ENCODE measurements at places on chromosomes 7 and 10. TPM values are rescaled to one million over a fixed set of nuclear protein-coding genes. Genes with fewer than 3 reads are reported as not detected.

DNA sequence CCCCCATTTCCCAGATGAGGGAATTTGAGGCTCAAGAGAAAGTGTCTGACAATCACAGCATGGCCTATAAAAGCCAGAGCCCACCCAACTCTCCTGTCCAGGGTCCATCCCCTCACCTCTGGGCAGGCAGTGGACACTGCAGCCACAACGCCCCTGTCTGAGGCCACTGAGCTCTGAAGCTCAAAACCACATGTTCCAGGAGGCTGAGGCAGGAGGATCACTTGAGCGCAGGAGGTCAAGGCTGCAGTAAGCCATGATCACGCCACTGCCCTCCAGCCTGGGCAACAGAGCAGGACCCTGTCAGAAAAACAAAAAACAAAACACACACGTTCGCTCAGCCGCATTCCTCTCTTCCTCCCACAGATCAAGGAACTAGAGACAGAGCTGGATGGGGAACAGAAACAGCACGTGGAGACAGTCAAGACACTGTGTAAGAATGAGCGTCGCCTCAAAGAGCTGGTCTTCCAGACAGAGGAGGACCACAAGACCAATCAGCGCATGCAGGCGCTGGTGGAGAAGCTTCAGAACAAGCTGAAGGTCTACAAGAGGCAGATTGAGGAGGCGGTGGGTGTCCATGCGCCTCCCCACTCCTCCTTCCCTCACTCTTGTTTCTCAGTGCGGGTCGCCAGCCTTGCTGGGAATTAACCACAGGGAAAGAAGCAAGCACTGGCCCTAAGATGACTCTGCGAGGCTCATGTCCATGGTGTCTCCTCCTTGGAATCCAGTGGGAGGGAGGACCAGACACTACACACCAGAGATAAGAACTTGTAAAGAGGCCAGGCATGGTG, 20.0 kb upstream of the ARPC1A start:
- no peak overlapping the region for H3K27ac ChIP-seq
- no peak overlapping the region for H3K4me3 ChIP-seq
- no peak for DNase-seq
- no peaks in the 10 kb centered on the region for H3K27me3 ChIP-seq
- H3K4me1 ChIP-seq, result no peaks in the 10 kb centered on the region
- H3K36me3 ChIP-seq, result no peaks in the 10 kb centered on the region

- H3K36me3 ChIP-seq, result no peaks in the 10 kb centered on the region
- no peak overlapping the region for H3K4me3 ChIP-seq
- no peaks in the 10 kb centered on the region for H3K4me1 ChIP-seq
- no peaks in the 10 kb centered on the region for H3K27me3 ChIP-seq
Observed at GRCh38 chr10:25210265-25210664, 35.5 kb downstream of the GPR158 start.

DNA sequence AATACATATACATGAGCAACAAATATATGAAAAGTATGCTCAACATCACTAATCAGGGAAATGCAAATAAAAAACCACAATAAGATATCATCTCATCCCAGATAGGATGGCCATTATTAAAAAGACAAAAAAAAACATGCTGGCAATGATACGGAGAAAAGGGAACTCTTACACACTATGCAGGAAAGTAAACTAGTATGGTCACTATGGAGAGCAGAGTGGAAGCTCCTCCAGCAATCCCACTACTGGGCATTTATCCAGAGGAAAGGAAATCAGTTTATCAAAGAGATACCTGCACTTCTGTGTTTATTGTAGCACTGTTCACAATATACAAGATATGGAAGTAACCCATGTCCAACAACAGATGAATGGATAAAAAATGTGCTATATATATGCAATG, 217.5 kb downstream of the SDK1 start:
- H3K27ac ChIP-seq, result no peak overlapping the region
- no peak for DNase-seq
- no peaks in the 10 kb centered on the region for H3K27me3 ChIP-seq

- no peaks in the 10 kb centered on the region for H3K27me3 ChIP-seq
- no peak for DNase-seq
- no peak overlapping the region for H3K4me3 ChIP-seq
- H3K4me1 ChIP-seq, result no peaks in the 10 kb centered on the region
- H3K27ac ChIP-seq, result no peak overlapping the region
Observed at GRCh38 chr7:154698726-154699291, 304.1 kb downstream of the PAXIP1 start.

GRCh38 chr7:64638822-64639221, 27.1 kb upstream of the ZNF107 start:
- DNase-seq, result no peak
- H3K4me3 ChIP-seq, result no peak overlapping the region
- H3K27me3 ChIP-seq, result no peaks in the 10 kb centered on the region
- H3K27ac ChIP-seq, result no peak overlapping the region
- H3K4me1 ChIP-seq, result no peaks in the 10 kb centered on the region
- H3K36me3 ChIP-seq, result no peaks in the 10 kb centered on the region

GRCh38 chr10:96671211-96671890, 49.0 kb downstream of the PIK3AP1 start:
- H3K4me3 ChIP-seq, result no peak overlapping the region
- DNase-seq, result no peak
- H3K36me3 ChIP-seq, result no peaks in the 10 kb centered on the region

DNA sequence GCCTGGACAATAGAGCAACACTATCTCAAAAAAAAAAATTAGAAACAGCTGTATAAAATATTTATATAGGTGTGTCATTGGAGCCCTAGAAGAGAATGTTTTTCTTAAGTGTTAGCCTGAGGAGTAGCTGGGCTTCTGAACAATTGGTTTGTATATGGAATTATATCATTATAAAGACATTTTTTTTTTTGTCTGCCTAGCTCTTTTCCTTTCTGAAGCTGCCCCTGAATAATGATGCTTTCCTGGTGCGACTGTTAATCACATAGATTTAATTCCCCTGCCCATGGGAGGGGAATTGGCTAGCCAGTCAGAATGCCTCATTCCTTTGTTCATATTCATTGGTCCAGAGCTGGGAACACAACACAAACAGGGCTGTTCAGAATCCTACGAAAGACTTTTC, 13.9 kb upstream of the ABCC2 start:
- DNase-seq, result no peak
- no peak overlapping the region for H3K4me3 ChIP-seq
- no peaks in the 10 kb centered on the region for H3K27me3 ChIP-seq
- no peak overlapping the region for H3K27ac ChIP-seq
- no peaks in the 10 kb centered on the region for H3K36me3 ChIP-seq

- H3K4me3 ChIP-seq, result no peak overlapping the region
- no peaks in the 10 kb centered on the region for H3K27me3 ChIP-seq
- no peaks in the 10 kb centered on the region for H3K36me3 ChIP-seq
- peaks cover 9% of the 10 kb centered on the region for H3K4me1 ChIP-seq
- DNase-seq, result peak; percentile 32
Observed at GRCh38 chr10:31961277-31962074, 32.8 kb upstream of the ARHGAP12 start.

- H3K27ac ChIP-seq, result peak overlapping the region; percentile 88
- DNase-seq, result peak; percentile 79
- peaks cover 69% of the 10 kb centered on the region for H3K4me1 ChIP-seq
- no peak overlapping the region for H3K4me3 ChIP-seq
- H3K27me3 ChIP-seq, result no peaks in the 10 kb centered on the region
- no peaks in the 10 kb centered on the region for H3K36me3 ChIP-seq
Observed at GRCh38 chr7:101941481-101942383, 124.3 kb downstream of the CUX1 start.

- H3K36me3 ChIP-seq, result no peaks in the 10 kb centered on the region
- H3K27ac ChIP-seq, result no peak overlapping the region
Observed at GRCh38 chr7:37076668-37077067, 352.4 kb upstream of the AOAH start.

DNA sequence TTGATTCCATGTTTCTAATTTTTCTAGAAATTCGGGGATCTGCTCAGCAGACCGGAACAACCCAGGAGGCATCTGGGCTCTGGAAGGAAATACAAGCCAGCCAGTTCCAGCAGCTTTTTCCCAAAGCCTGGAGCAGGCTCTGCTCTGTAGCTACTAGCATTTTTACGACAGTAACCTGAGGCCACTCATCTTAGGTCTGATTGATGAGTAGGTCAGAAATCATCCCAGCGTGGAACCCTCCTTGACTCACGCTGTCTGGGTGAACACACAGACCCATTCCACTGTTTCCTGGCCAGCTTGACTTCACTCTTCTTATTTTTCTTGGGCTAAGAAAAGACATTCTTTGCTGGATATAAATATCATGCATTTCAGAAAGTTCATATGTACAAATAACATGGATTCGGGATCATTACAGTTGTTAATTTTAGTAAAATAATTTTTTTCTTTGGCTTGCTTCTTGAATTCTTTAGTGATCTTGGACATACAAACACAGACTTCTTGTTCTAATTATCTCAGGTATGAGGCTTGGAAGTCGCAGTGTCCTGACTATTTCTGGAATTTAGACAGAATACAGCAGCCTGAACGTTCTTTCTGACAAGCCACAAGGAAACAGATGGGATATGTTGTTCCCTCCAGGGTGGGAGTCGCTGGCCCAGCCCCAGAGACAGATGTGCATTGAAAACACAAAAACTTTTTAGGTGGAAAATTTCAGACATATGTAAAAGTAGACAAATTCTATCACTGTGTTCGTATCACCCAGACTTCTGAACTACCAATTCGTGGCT, 54.6 kb upstream of the PITRM1 start:
- H3K36me3 ChIP-seq, result no peaks in the 10 kb centered on the region
- no peaks in the 10 kb centered on the region for H3K27me3 ChIP-seq
- H3K27ac ChIP-seq, result no peak overlapping the region
- no peak overlapping the region for H3K4me3 ChIP-seq
- no peak for DNase-seq

GRCh38 chr10:69043931-69044531, 43.9 kb upstream of the SRGN start:
- H3K4me1 ChIP-seq, result no peaks in the 10 kb centered on the region
- H3K36me3 ChIP-seq, result no peaks in the 10 kb centered on the region
- DNase-seq, result no peak
- no peak overlapping the region for H3K4me3 ChIP-seq
- peak overlapping the region; percentile 69 for H3K27ac ChIP-seq

DNA sequence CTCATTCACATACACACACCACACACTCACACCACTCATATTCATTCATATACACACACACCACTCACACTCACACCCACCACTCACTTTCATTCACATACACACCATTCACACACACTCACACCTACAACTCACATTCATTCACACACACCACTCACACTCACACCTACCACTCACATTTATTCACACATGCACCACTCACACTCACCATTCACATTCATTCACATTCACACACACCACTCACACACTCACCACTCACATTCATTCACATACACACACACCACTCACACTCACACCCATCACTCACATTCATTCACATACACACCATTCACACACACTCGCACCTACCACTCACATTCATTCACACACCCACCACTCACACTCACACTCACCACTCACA, 25.4 kb upstream of the C10orf120 start:
- no peaks in the 10 kb centered on the region for H3K4me1 ChIP-seq
- H3K27ac ChIP-seq, result no peak overlapping the region
- DNase-seq, result no peak
- no peaks in the 10 kb centered on the region for H3K27me3 ChIP-seq

- no peak overlapping the region for H3K4me3 ChIP-seq
- H3K4me1 ChIP-seq, result peaks cover 18% of the 10 kb centered on the region
- no peaks in the 10 kb centered on the region for H3K36me3 ChIP-seq
- DNase-seq, result no peak
- H3K27ac ChIP-seq, result no peak overlapping the region
Observed at GRCh38 chr10:131928248-131929095, 27.7 kb downstream of the PPP2R2D start.

GRCh38 chr7:116957874-116958273, 4.6 kb downstream of the ST7 start:
- H3K4me3 ChIP-seq, result no peak overlapping the region
- H3K4me1 ChIP-seq, result peaks cover 16% of the 10 kb centered on the region
- DNase-seq, result no peak
- H3K36me3 ChIP-seq, result no peaks in the 10 kb centered on the region
- no peaks in the 10 kb centered on the region for H3K27me3 ChIP-seq
- no peak overlapping the region for H3K27ac ChIP-seq

- DNase-seq, result no peak
- H3K27me3 ChIP-seq, result no peaks in the 10 kb centered on the region
- no peak overlapping the region for H3K27ac ChIP-seq
Observed at GRCh38 chr10:34224639-34225038, 590.5 kb downstream of the PARD3 start.

GRCh38 chr7:9026121-9026520, 592.7 kb downstream of the NXPH1 start:
- no peaks in the 10 kb centered on the region for H3K27me3 ChIP-seq
- H3K4me1 ChIP-seq, result no peaks in the 10 kb centered on the region
- H3K36me3 ChIP-seq, result no peaks in the 10 kb centered on the region
- no peak for DNase-seq
- no peak overlapping the region for H3K4me3 ChIP-seq
- no peak overlapping the region for H3K27ac ChIP-seq

GRCh38 chr10:98694014-98694413, 247.3 kb upstream of the HPS1 start:
- no peaks in the 10 kb centered on the region for H3K27me3 ChIP-seq
- DNase-seq, result no peak
- no peaks in the 10 kb centered on the region for H3K4me1 ChIP-seq
- no peak overlapping the region for H3K4me3 ChIP-seq

DNA sequence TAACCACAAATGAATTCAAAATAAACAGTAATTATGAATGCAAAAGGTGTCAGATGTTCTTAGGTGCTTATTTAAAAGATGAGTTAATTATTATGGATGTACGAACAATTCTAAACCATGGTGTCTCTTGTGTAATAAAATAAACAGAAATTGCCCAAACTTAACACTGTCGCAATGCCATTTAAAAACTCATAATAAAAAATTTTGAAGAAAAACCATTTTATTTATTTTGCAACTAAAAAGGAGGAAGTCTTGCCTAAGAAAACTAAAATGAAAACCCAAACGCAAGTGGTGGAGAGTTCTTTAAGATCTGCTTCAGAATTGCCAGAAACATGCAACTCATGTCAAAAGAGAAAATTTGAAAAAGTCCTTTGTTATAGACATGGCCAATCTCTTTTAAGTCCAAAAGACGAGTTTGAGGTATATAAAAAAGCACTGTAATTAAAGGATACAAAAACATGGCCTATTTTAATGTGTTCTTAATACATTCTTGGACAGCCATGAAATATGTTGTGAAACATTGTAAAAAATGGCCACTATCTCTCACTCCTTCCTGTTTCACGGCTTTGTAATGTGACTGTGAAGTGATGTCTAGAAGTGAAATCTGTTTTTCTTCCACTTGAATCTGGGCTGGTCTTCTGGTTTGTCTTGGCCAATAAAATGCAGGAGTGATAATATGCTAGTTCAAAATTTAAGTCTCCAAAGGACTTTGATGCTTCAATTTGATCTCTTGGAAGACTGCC, 322.9 kb downstream of the PRPF18 start:
- no peaks in the 10 kb centered on the region for H3K36me3 ChIP-seq
- no peak overlapping the region for H3K27ac ChIP-seq
- H3K4me3 ChIP-seq, result no peak overlapping the region

GRCh38 chr7:73429215-73429614, 4.4 kb upstream of the FZD9 start:
- no peaks in the 10 kb centered on the region for H3K36me3 ChIP-seq
- DNase-seq, result no peak
- H3K27me3 ChIP-seq, result peaks cover 45% of the 10 kb centered on the region

Gene EXOC4
- total RNA-seq, result 339 TPM

Gene TM9SF3
- total RNA-seq, result 69.4 TPM

Gene ARMS2
- total RNA-seq, result not detected

Gene SPDYE6
- total RNA-seq, result not detected

Gene VENTX
- not detected for total RNA-seq

Gene HMX2
- not detected for total RNA-seq

Gene HYAL4
- not detected for total RNA-seq

Gene CLCN1
- total RNA-seq, result not detected
